Right ventricle myocardium superior (tissue), 1 donor: ENCODE measurements at places on chromosomes 1 and 21. TPM values are rescaled to one million over a fixed set of nuclear protein-coding genes. Genes with fewer than 3 reads are reported as not detected.

Gene ANGPTL3
- total RNA-seq: not detected

Gene RAB25
- not detected for total RNA-seq

Gene LCE1A
- total RNA-seq: not detected

Gene SYTL1
- 0.43 TPM for total RNA-seq

Gene CAPZA1
- total RNA-seq: 20.7 TPM

Gene IL20
- total RNA-seq: not detected

Gene ABCA4
- 0.08 TPM for total RNA-seq

Gene HSF2BP
- not detected for total RNA-seq

Gene HPDL
- not detected for total RNA-seq

Gene BCL2L15
- total RNA-seq: not detected

Gene RIMS3
- total RNA-seq: 0.81 TPM

Gene CYP2J2
- total RNA-seq: 50.6 TPM

Gene MAEL
- 1.7 TPM for total RNA-seq

Gene MFSD2A
- total RNA-seq: 0.22 TPM

Gene LRRN2
- 1.7 TPM for total RNA-seq

Gene LCE2B
- total RNA-seq: not detected

Gene KCNK2
- total RNA-seq: 0.27 TPM

Gene GPR89B
- 5.9 TPM for total RNA-seq
